Panc1 (cell line): ENCODE measurements at places on chromosomes 11 and 22.
A peak's percentile ranks its signal among the peaks of the same experiment; 100 is the strongest.

DNA sequence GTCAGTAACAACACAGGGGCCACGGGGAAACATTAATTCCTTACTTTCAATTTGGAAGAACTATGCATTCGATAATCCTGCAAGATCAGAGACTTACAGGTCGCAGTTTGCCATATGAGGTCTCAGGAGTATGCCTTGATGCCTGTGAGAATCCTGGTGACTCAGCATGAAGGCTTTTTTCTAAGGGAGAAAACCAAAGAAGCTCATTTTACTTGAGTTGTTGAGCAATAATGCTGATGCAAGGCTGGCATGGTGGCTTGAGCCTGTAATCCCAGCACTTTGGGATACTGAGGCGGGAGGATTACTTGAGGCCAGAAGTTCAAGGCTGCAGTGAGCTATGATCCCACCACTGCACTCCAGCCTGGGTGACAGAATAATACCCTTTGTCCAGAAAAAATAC is 26.6 kb downstream of the ATG16L2 start:
- DNase-seq, result no peak

DNA sequence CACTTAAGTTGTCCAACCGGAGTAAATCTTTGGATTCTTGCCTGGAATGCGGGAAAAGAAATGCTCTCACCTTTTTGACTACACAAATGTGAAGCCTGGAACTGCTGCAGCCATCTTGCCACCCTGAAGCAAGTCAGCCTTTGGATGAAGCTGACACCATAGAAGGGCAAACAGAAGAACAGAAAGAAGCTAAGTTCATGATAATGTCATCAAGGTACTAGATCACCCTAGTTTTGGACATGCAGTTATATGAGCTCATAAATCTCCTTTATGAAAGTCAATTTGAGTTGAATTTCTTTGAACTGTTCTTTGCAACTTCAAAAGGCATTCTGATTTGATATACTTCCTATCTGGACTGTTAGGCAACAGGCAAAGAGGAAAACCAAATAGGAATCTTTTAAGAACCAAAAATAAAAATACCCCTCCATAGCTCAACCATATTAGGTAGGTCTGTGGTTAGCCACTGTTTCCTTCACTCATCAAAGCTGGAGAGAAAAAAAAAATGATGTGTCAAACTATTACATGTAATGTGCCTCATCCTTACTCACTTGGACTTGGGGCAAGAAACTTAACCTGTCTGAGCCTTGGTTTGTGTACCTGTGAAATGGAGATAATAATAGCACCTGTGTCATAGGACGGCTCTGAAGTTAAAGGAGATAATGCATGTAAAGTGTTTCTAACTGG is 91.9 kb downstream of the WT1 start:
- DNase-seq, result no peak

GRCh38 chr11:126492331-126493082 is 137.0 kb downstream of the ST3GAL4 start:
- DNase-seq, result no peak

DNA sequence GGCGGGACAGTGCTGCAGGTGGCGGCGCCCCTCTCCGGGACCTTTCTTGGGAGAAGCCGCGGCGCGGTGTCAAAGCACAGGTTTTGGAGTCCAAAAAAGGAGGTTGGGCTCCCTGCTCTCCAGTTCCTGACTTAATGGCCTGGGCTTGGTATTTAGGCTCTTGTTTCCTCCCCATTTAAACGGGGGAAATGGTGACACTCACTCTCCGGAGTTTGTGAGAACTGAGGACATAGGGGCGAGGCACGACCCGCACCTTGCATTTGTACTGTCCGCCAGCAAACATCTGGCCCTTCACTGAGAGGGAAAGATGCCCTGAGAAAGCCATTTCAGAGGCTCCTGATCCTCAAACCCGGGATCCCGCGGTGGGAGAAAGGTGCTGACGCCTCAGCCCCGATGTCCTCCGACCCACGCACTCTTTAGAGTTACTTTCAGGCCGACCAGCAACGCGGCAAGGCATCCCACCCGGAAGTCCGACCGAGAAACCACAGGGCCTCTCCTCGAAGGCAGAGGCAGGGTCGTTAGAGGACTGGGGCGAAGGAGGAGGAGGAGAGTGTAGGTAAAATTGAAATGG is 2.9 kb upstream of the WDR74 start:
- no peak for DNase-seq

DNA sequence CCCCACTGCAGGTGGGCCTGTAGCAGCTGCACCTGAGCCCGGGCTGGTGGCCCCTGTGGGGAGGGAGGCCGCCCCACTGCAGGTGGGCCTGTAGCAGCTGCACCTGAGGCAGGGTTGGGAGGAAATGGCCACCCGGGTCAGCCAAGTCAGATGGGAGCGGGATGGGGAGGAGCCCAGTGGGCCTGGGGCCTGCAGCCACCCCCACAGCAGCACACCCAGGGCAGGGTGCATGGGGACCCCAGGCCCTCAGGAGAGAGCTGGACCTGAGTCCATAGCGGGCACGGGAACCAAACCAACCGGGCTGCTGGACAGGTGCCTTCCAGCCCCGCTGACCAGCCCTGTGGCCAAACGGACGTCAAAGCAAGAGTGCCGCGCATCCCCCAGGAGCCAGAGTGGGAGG is 61.7 kb downstream of the BRD1 start:
- DNase-seq, result no peak

DNA sequence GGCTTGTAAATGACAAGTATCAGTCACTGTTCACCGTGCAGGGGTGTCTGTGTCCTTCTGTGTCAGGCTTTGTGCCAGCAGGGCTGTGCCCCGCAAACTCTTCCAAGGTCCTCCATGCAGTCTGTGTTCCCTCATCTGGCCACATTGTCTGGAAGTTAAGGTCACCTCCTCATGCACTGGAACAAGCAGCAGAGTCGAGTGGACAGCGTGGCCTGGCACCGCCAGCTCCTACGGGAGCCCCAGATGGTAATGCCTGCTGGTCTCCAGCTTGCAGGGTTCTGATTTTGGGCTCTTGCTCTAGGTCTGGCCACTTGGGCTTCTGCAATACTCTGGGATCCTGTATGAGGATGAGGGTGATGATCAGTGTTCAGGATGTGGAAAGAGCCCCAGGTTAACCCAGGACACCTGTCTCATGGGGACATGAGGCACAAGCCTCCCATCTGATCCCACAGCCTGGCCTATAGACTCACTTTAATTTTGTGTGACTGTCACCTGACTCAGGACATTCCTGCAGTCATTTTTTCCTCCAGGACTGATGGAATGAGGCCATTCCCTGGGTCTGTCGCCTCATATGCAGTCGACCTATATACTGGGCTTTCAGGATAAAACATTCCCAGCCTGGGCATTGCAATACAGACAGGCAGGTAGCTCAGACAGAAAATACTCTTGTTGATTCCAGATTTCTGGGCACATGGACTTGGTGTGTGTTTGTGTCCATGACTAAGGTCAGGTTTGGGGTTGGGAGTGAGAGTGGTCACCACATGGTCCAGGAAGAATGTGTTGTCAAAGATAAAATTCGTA is 106.3 kb upstream of the TOP3B start:
- DNase-seq, result no peak

DNA sequence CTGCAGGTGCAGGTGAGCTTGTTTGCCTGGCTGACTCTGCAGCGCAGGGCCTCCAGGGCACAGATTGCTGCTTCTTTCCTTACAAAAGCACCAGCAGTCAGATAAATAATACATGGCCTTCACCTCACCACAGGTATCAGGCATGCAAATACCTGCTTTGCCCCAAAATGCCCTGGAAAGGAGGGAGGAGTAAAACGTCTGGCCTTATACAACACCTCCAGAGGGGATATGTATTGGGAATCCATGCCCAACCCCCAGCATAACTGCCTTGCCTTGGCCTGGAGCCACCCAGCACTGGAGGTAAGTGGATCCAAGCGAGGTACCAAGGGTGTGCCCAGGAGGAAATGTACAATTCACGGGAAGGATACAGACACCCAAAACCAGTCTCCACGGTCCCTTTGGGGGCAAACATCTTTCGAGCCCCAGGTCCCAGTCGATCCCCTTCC is 860 bp downstream of the TMEM184B start:
- DNase-seq, result no peak

GRCh38 chr11:96482193-96482592 is 92.4 kb downstream of the JRKL start:
- DNase-seq, result no peak

- no peak for DNase-seq
Measured at GRCh38 chr11:35487532-35488078, 37.8 kb downstream of the PAMR1 start.

GRCh38 chr11:9736365-9736764 is 72.5 kb downstream of the SWAP70 start:
- DNase-seq, result no peak

- DNase-seq, result no peak
Measured at GRCh38 chr11:66920978-66921784, 37.0 kb downstream of the PC start.

GRCh38 chr11:116641561-116642045 is 131.2 kb downstream of the BUD13 start:
- peak; percentile 17 for DNase-seq

DNA sequence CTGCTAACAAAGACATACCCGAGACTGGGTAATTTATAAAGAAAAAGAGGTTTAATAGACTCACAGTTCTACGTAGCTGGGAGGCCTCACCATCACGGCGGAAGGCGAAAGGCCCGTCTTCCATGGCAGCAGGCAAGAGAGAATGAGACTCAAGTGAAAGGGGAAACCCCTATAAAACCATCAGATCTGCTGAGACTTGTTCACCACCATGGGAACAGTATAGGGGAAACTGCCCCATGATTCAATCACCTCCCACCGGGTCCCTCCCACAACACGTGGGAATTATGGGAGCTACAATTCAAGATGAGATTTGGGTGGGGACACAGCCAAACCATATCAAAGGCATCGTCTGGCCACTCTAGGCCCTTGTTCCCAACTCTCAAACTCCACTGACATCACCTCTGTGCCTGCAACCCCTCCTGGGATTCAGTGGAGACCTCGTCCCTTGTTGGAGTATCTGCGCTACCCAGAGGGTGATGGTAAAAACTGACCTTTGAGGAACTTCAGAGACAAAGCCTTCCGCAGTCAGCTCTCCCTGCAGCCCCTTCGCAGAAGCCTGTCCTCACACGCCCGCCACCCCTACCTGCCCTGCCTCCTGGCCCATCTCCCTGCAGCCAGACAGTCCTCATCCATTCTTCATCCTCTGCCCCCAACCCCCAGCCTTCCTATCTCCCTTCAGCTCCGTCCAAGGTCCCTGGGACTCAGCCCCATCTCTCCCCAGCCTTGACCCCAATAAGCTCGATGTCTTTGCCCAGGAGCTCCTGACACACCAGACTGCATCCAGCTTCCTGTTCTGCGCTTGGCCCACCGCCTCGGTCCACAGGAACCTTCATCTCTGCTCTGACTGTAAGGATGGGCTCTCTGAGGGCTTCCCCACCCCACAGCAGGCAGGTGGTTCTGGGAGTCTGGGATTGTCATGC is 15.8 kb downstream of the CCND1 start:
- no peak for DNase-seq

- no peak for DNase-seq
Measured at GRCh38 chr11:74842967-74843366, 94.3 kb downstream of the RNF169 start.

- DNase-seq, result no peak
Measured at GRCh38 chr11:77086521-77087472, 15.8 kb upstream of the OMP start.

- no peak for DNase-seq
Measured at GRCh38 chr11:67271541-67272284, 5.4 kb downstream of the GRK2 start.

GRCh38 chr11:1042626-1043562 is 6.4 kb upstream of the MUC6 start:
- DNase-seq, result no peak

- peak; percentile 20 for DNase-seq
Measured at GRCh38 chr11:100575860-100576717, 111.0 kb upstream of the ARHGAP42 start.

GRCh38 chr22:44080936-44081861 is 57.1 kb downstream of the PARVB start:
- peak; percentile 43 for DNase-seq

DNA sequence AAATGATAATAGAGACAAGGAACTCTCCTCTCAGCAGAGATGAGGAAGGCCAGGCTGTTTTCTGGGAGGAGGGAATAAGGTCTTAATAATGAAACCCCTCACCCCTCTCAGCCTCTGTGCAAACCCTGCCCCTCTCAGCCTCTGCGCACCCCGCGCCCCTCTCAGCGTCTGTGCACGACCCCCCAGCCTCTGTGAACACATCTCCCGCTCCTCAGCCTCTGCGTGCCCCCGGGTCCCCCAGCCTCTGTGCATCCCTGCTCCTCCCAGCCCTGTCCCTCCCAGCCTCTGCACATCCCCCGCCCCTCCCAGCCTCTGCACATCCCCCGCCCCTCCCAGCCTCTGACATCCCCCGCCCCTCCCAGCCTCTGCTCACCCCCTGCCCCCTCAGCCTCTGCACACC is 837.8 kb downstream of the TBC1D22A start:
- no peak for DNase-seq

- DNase-seq, result no peak
Measured at GRCh38 chr11:46264976-46265375, 12.5 kb upstream of the CREB3L1 start.

- DNase-seq, result no peak
Measured at GRCh38 chr11:87190071-87190470, 152.3 kb downstream of the TMEM135 start.

GRCh38 chr11:123426789-123427188 is 3.3 kb upstream of the GRAMD1B start:
- no peak for DNase-seq

GRCh38 chr11:59615120-59615636 is 396 bp downstream of the OSBP start:
- no peak for DNase-seq

DNA sequence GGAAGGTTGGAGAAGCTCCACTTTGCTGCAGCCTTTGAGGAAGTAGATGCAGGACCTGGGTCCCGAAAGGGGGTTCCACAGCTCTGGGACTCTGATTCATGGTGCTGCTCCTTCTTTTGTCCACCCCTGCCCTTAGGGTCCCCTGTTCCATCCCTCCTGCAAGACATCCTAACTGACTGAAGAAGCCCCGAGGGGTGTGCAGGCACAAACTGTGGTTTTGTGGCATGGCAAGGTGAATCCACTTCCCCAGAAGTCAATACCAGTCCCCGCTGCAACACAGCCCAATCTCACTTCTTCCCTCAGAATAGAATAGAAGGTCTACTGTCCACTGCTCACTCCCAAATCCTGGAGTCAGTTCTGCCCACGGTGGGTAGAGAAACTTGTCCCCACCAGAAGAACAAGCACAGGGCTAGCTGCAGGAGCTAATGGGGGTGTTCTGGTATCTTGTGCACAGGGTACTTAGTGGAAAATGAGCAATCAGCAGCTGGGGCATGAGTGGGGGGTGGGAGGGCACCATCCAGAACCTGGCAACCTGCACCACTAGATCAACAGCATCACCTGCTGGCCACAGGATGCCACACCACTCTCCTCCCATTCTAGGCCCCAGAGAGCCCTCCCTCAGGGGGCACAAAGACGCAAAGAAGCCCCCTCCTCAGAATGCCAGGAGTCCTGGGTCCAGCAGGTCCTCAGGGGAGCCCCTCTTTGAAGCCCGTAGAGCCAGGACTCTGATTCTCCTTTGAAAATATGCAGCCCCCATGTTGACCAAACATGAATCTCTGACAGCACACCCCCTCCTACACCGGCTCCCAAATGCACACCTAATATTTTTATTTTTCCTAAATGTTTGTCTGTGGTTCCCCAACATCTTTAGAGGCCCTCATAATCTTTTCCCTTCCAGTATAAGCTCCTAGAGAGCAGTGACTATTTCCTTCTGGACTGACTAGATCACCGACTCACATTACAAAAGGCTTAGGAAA is 14.1 kb downstream of the SPATA19 start:
- no peak for DNase-seq

GRCh38 chr22:47918276-47918921 is 1155.9 kb downstream of the TBC1D22A start:
- no peak for DNase-seq
